ENCODE measurements at places on chromosomes 5 and 9.
A peak's percentile ranks its signal among the peaks of the same experiment; 100 is the strongest.

GRCh38 chr5:97042996-97043395, 99.4 kb downstream of the LIX1 start:
- DNase-seq, result peak; percentile 60

DNA sequence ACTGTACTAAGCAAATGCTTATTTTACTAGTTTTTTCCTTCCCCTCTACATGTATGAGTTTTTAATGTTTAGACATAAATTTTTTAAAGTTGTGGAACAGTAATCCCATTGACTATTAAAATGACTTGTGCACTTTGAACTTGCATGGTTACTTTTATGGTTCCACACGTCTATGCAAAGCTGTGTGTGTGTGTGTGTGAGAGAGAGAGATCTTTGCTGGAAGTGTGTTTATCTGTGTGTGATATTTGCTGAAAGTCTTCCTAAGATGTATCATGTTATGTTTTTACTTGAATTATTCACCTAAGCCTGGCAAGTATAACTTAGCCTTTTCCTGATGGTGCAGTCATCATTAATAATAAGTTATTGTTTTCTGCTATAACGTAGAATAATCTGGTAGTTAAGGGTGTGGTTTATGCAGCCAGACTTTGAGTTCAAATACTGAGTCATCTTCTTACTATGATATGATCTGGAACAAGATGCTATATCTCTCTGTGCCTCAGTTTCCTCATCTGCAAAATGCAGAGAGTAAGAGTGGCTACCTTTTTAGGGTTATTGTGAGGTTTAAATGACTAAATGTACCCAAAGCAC, 138.6 kb downstream of the SMARCA2 start:
- DNase-seq, result no peak

GRCh38 chr5:38583500-38583899, 27.1 kb upstream of the LIFR start:
- DNase-seq, result no peak

DNA sequence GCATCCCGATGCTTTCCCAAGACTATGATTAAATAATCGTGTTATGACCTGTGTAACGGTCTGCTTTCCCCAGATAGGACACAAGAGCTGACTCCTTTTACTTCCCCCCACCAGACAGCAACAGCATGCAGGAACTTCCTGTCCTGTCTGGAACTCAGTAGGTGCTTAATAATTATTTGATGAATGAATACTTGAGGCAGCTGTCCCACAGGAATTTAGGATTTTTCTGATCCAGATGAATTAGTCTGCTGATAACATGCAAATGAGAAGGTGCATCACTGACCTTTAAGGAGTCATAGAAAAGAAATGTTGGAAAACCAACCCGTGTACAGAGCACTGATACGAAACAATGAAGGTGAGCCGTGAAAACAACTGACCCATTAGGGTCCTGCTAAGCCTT, 12.2 kb downstream of the RNF130 start:
- DNase-seq, result no peak

DNA sequence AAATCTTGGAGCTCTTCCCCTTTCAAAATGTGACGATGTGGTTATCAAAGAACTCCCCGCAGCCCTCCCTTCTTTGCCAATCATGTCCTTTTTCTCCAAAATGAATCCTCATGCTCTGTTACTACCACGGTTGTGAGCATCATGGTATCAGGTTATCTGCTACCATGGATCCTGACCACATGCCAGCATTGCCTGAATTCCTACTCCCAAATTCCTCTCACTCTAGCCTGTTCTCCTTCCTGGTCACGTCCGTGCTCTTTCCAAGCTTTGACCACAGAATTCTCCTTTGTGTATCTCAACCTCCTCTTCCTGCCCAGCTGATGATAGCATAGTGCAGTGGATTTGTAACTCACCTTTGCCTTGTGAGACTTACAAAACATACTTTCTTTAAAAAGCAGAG, 59.5 kb upstream of the FBXL7 start:
- no peak for DNase-seq

DNA sequence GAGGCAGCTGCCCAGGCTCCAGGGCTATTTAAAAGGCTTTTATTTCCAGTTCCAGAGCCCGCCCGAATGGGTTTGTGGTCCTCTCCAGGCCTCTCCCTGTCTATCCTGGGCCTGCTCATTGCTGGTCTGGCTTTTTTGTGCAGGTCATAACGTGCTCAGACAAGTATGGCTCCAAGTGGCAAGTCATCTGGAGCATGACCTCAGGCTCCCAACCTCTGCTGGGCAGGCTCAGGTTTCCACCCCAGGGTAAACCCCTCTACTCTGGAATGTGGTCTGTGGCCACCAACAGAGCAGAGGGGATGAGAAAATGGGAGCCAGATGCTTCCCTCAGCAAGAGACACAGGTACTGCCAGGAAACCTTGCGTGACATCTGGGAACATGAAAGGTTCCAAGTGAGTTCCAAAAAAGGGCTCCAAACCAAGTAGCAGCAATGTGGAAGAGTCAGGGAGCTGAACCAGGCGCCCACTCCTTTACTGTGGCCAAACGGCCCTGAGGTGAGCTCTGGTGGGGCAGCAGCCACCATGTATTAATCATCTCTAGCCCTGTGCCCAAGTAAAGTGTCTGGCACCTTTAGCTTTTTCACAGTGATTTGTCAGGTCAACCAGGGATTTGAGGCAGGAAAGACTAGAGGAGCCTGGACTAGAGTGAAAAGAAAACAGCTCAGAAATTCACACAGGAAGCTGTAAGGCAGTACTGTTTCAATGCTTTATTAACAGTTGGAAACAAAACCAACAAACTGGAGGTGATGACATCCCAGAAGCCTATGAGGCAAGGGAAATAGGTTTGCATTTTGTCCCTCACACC, 25.7 kb downstream of the PCDHGC5 start:
- peak; percentile 97 for DNase-seq

DNA sequence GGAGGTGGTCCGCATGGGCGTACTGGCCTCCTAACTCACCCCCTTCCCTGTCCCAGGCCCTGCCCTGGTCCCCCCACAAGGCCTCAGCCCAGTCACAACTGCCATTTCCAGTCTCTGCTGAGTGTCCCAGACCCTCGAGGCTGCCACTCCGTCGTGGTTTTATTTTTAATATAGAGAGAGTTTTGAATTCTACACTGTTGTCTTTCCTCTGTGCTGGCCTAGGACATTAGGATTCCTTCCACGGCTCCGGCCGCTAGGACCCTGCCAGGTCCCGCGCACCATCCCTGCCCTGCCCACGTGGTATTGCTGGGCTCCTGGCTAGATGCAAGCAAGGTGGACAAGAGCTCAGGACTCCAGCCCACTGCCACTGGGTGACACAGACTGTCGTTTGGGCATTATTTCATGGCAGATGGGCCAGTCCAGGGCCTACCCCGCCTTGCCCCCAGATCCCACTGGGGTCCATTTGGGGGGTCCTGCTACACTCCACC, 53.3 kb downstream of the SAR1B start:
- DNase-seq, result no peak

DNA sequence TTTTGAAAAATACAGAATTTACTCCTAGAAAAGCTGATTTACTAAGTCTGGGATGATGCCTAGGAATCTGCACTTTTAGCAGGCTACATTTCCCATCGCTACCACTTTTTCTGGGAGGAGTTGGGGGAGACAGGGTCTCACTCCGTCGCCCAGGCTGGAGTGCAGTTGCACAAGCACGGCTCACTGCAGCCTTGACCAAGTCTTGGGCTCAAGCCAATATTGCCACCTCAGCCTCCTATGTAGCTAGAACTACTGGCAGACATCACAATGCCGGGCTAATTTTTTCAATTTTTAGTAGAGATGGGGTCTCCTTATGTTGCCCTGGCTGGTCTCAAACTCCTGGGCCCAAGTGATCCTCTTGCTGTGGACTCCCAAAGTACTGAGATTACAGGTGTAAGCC, 85.9 kb downstream of the NR6A1 start:
- DNase-seq, result no peak

DNA sequence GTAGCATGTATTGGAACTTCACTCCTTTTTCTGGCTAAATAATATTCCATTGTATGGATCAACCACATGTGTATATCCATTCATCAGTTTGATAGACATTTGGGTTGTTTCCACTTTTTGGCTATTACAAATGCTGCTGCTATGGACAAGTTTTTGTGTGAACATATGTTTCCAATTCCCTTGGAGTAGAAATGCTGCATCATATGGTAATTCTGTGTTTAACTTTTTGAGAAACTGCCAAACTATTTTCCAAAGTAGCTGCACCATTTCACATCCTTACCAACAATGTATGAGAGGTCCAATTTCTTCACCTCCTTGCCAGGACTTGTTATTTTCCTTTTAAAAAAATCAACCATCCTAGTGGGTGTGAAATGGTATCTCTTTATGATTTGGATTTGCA, 8.4 kb downstream of the FRRS1L start:
- no peak for DNase-seq

DNA sequence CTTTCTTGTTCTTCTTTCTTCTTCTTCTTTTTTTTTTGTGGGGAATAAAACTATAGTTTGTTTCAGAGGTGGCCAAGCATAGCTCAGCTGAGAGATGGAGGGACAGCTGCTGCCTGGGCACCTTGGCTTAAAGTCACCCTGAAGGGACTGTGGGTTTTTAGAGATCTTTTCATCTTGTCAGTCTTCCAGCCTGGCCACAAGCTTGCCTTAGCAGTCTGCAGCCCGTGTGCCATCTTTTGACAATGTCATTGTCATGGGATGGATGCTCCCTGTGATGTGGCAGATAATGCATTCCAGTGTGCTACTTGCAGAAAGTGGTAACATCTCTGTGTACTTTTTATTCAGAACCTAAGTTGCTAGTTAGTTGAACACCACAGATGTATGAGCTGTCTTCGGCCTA, 280.8 kb downstream of the FANCC start:
- DNase-seq, result no peak

DNA sequence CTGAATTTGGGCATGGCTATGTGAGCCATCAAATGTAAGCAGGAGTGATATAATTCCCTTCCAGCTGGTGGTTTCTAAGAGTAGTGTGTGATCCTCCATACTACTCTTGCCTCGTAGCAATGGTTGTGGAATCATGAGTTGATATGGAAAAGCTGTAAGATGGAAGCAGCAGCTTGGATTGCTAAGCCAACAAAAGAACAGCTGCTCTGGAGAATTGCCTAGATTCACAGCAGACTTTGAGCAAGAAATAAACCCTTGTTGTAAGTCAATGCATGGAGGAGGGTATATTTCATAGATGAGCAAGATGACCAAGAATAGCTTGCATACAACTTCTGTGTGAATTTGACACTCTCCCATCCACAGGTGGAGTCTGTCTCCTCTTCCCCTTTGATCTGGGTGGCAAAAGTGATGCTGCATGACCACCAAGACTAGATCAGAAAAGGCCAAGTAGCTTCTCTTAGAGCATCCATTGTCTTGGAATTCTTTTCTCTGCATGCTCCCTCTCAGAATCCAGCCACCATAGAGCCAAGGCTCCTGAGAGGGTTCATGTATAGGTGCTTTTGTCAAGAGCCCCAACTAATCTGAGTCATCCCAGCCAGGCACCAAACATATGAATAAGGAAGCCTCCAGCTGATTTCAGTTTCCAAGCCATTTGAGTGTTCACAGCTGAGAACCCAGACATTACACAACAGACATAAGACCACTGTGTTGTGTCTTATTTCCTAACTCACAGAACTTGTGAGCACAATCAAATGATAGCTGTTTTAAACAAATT, 79.0 kb downstream of the PRLR start:
- no peak for DNase-seq

DNA sequence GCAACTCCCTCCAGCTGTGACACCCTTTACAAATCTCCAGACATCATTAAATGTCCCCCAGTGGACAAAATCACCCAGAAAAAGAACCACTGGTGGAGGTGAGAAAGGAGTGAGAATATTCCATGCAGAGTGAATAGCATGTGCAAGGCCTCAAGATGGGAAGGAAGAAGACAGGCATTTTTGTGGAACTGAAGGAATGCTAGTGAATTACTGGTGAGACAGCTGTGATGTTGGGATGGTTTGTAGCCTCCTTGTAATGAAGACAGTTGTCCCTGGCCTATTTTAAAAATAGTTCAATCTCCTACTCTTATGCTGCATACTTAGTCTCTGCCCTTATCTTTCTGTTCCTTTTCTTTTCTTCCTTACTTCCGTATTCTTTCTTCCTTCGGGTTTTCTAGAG, 124.9 kb upstream of the RPS23 start:
- no peak for DNase-seq

DNA sequence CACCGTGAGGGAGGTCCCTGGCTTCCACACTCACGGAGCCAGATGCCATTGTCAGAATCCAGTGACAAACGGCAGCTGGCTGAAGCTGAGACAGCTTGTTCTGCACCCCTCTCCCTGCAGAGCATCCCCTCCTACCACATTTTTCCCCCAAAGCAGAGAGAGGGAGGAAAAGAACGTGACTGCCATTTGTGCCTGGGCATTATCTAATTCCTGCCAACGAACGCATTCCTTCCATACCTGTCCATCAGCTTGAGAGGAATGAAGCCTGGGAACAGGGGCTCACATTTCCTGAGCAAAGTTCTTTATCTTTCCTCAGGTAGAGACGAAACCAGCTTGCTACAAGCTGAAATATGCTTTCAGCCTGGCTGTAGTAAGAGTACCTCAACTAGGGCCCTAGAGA, 175.4 kb downstream of the SLIT3 start:
- peak; percentile 42 for DNase-seq

DNA sequence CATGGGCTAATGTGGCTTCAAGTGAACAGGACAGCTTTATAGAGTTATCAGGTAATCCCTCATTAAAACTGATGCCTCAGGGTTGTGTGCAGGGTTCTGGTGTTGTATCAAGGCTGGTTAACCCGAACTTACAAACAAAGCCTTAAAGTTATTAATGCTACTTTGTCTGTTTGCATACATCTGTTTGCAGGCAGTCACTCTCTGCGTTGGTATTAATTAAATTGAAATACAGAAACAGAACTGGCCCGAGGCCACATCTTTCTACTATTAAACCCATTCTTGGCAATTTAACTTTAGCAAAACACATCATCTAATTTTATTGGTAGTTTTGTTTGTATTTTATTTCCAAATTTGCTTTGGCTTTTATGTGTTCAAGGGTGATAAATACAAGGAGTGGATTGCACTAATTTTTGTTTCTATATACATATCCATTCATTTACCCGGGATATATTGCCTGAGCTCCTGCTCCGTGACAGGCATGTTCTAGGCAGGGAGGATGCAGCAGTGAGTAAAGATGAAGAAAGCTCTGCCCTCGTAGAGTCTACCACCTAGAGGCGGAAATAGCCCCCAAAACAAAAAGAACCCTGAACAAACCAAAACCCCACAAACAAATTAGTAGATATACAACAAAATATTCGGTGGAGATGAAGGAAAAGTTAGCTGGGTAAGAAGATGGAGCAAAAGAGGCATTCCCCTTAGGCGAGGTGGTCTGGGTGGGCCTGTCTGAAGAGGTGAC, 164.2 kb downstream of the MACROH2A1 start:
- no peak for DNase-seq

- DNase-seq, result no peak
These were observed 77.8 kb downstream of the BAAT start for GRCh38 chr9:101307051-101307450.

GRCh38 chr9:136577941-136578625, 32.2 kb upstream of the NOTCH1 start:
- DNase-seq, result no peak

- peak; percentile 32 for DNase-seq
These were observed 84.0 kb downstream of the ZSWIM6 start for GRCh38 chr5:61416010-61416409.

Measured in ELF-1 (cell line).